ENCODE measurements at places on chromosomes 2 and 18. TPM values are rescaled to one million over a fixed set of nuclear protein-coding genes. Genes with fewer than 3 reads are reported as not detected.

DNA sequence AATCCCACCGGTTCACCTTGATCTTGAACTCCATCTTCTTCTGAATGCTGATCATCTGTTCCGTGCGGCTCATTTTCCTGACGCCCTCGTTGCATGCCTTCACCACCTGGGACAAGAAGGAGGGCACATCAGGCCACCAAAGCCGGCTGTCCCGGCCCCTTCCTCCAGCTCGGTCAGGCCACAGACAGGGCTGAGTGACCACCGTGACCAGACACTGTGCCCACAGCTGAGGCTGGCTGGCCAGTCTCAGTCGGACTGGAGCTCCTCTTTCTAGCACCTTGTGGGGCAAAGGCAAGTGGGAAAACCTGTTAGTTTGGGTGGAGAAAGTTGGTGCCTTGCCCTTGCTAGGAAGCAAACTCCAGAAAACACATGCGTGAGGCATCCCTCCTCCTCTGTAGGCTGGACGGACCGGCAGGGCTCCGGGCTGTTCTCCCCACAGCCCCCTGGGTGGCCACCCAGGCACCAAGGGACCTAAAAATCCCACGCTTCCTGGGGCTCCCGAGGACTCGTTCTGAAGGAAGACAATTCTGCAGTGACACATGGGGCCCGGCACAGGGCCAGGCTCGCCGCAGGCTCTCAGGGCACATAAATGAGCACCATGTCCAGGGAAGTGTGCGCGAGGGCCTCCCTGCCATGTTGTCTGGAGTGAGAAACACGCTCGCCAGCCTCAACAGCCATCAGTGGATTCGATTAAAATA is 15.3 kb downstream of the SNORC start:
- H3K36me3 ChIP-seq: no peaks in the 10 kb centered on the region
- no peaks in the 10 kb centered on the region for H3K4me1 ChIP-seq
- H3K4me3 ChIP-seq: no peak overlapping the region

DNA sequence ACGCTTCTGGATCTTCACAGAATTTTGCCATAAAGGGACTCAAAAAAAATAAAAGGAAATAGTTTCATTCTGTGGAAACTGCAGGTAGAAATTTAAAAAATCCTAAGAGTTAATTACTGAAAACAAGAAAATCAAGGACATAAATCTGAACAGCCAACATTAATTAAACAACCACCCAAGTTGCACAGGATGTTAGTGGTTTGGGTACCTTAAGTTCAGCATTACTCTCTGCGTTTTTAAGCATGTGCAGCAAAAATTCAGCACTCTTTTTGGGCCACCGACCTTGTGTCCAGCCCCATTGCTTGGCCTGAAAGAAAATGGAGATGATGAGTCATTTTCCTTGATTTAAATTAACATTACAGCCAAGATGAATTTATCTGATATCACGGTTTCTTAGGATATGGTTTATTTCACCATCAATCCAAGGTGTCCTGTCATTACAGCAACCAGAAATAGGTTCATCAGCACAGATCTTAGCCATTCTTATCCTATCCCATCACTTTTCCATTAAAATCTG is 3.3 kb upstream of the C18orf32 start:
- no peak overlapping the region for H3K4me3 ChIP-seq
- DNase-seq: no peak
- peak overlapping the region; percentile 6 for H3K27ac ChIP-seq
- peaks cover 4% of the 10 kb centered on the region for H3K36me3 ChIP-seq
- peaks cover 35% of the 10 kb centered on the region for H3K4me1 ChIP-seq

DNA sequence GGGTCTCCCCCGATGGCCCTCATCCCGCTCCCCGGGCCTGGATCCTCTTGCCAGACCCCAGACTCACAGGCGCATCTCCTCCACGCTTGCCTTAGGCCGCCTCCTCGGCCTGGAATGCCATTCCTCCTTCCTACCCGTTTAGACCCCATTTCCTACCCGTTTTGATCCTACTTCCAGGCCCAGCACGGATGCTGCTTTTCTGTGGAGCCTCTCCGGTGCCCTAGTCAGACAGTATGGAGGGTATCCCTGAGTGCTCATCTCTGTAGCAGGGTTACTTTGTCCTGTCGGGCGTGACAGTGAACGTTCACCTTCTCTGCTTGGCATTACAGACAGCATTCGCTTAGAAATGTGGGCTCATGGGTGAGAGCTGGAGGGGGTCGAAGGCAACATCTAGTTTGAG is 9.3 kb downstream of the TOGARAM2 start:
- no peaks in the 10 kb centered on the region for H3K4me1 ChIP-seq
- no peak overlapping the region for H3K27ac ChIP-seq
- H3K27me3 ChIP-seq: no peaks in the 10 kb centered on the region
- no peaks in the 10 kb centered on the region for H3K36me3 ChIP-seq

Gene ANO7
- total RNA-seq: 1.7 TPM

Gene PTPRM
- 20.0 TPM for total RNA-seq

Gene TRIM43
- not detected for total RNA-seq

Gene DUSP28
- 2.2 TPM for total RNA-seq

Gene CDH7
- not detected for total RNA-seq

Data from right lobe of liver (tissue), 6 donors.